ENCODE measurements at places on chromosomes 12 and 14.

GRCh38 chr14:86086962-86087361 lies 557.0 kb downstream of the FLRT2 start:
- DNase-seq: no peak

DNA sequence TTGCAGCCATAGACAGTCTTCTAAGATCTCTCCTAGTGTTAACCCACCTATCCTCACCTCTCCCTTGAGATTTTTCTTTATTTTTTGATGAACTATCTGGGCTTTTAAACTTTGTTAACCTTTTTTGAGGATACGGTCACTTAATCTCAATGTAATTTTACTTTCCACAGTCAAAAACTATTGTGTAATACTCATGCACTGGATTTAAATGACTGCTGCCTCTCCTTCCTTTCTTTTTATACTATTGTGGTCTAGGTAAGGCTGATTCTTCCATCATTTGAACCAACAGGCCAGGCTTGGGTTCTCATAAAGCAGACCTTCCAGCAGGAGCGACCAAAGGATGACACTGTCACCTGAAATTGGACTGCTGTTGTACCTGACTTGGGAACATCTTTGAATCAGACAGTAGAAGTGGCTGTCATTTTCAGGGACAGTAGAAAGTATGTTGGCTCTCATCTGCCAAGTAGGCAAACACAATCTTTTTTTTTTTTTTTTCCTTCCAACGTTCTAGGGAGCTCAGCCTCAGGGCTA lies 689 bp upstream of the PDE3A start:
- no peak for DNase-seq

- DNase-seq: no peak
These were observed 74.6 kb downstream of the RERG start for GRCh38 chr12:15146585-15146984.

GRCh38 chr14:90533591-90534021 lies 136.8 kb downstream of the CALM1 start:
- DNase-seq: no peak

- no peak for DNase-seq
These were observed 23.5 kb upstream of the GPRC5D start for GRCh38 chr12:12975322-12976077.

GRCh38 chr14:96156804-96157760 lies 47.6 kb upstream of the BDKRB2 start:
- DNase-seq: no peak

DNA sequence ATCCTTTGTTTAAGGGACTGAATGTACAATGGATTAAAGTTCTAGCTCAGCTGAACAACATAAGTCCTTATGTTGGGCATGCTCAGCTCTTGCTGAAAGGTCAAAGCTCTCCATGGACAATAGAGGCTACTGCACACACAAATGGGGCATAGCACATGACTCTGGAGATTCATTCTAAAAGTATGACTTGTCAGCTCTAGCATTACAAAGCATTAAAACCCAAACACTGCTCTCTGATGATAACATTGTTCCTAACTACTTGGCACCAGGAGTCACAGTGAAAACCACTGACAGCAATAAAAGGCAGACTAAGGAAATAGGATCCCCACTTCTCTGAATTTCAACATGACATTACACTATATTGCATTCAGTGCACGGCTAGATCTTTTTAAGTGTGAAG lies 21.9 kb upstream of the FSCB start:
- no peak for DNase-seq

- no peak for DNase-seq
These were observed 16.3 kb upstream of the MYO1H start for GRCh38 chr12:109331301-109331952.

Measured in NCI-H774 (cell line).